Left kidney (tissue), 8 donors: ENCODE measurements at places on chromosomes 1 and 21.

DNA sequence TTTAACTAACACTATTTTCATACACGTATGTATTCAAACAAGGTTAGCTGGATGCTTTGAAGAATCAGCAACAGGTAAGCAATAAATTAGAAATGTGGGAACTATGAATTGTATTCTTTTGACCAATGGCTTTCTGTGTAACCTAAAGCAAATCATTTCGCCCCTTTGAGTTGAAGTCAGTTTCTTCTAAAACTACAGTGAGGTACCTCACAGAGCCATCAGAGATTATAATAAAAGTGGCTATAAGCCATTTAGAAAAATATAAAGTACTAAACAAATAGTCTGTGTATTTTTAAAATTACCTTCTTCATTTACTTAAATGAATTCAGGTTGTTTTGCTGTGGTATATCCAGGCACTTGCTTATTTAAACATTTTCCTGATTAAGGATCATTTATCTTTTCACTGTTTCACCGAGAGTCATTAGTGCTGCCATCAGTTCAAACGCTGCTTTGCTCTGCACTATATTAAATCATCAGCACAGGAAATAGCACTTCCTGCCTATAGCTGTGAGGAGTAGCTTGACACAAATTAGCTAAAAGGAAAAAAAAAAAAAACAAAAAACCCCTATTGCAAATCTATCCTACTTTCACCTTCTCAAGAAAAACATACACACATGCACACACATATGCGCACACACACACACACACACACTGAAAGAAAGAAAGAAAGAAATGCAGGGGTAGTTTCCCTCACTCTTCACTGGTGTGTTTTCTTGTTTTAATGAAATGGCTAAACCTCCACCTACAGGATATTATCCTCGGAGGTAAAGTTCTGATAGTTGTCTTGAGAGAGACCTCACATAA lies 39.8 kb upstream of the C1orf105 start:
- no peak for DNase-seq

GRCh38 chr1:220513834-220514233 lies 14.1 kb upstream of the MARK1 start:
- no peak for DNase-seq

- DNase-seq, result no peak
Measured at GRCh38 chr21:44376606-44377005, 23.2 kb downstream of the TRPM2 start.

- no peak for DNase-seq
Measured at GRCh38 chr1:70840260-70840953, 207.2 kb downstream of the PTGER3 start.

- no peak for DNase-seq
Measured at GRCh38 chr1:36857754-36858153, 176.6 kb downstream of the GRIK3 start.

- no peak for DNase-seq
Measured at GRCh38 chr1:63943393-63943792, 169.6 kb downstream of the ROR1 start.

DNA sequence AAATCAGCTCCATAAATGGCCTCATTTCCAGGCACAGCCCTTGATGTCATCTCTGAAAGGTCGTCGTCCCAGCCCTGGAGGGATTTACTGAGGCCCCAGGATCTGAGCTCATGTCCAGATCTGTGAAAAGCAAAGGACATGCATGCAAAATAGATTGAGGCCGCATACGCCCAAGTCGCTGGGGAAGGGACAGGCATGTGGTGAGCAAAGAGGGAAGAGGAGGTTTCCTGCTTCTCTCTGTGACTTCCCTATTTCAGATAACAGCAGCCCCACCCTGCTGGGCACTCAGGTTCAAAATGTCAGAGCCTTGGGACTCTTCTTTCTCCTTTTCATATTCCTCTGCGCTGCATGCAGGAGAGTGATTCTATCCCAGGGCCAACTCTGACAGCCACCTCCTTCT lies 197.2 kb downstream of the ADSS2 start:
- DNase-seq, result no peak

GRCh38 chr1:24619376-24619775 lies 23.7 kb upstream of the SRRM1 start:
- no peak for DNase-seq

GRCh38 chr1:172657586-172657985 lies 1.3 kb upstream of the FASLG start:
- DNase-seq, result no peak

DNA sequence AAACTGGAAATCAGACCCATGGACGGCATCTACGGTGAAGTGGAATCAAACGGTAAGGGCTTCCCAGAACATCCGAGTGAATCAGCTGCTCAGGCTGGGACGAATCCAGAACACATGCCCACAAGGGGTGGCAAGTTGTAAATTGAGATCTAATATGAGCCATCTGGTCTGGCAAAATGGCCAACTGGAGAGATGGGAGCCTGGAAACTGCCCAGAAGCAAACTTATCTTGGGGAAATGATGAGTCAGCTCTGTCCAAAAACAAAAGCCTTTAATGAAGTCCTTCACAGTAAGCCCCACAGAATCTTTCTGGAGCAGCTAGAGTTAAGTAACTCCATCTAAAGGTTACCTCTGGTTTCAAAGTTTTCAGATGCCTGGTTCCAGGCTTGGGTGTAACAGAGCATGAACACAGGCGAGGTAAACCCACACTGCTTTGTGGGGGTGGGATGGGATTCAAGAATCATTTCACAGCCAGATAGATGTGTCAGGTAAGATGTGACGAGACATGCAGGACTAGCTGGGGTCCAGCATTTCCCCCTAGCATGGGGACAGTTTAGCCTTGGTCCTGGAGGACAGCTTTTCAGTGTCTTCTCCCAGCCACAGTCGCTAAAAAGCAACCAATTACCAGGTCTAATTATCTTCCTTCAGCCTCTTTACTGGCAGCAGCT lies 10.5 kb upstream of the SRP9 start:
- no peak for DNase-seq

GRCh38 chr1:1347663-1348419 lies 1.4 kb downstream of the DVL1 start:
- no peak for DNase-seq

DNA sequence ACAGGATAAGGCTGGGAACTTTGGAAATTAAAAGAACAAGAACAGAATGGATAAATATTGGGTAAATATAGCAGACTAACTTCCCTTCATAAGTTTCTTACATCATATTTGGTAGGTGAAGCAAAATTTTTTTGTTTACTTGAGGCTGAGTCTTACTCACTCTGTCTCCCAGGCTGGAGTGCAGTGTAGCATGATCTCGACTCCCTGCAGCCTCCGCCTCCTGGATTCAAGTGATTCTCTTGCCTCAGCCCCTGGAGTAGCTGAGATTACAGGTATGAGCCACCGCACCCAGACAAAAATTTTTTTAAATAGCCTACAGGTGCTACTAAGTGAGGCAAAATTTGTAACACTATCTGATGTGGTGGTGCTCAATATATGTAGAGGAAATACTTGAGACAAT lies 50.7 kb downstream of the TM2D1 start:
- no peak for DNase-seq

GRCh38 chr1:154352581-154353459 lies 27.5 kb downstream of the ATP8B2 start:
- peak; percentile 32 for DNase-seq

GRCh38 chr1:22473952-22474351 lies 22.3 kb downstream of the ZBTB40 start:
- DNase-seq, result no peak

- no peak for DNase-seq
Measured at GRCh38 chr1:187943606-187944403, 1115.1 kb downstream of the PLA2G4A start.

- DNase-seq, result no peak
Measured at GRCh38 chr1:10694633-10695627, 101.5 kb downstream of the CASZ1 start.

GRCh38 chr1:20733360-20733975 lies 965 bp upstream of the SH2D5 start:
- no peak for DNase-seq

- no peak for DNase-seq
Measured at GRCh38 chr21:38303300-38303699, 46.5 kb downstream of the KCNJ15 start.

GRCh38 chr1:168887381-168887780 lies 158.4 kb upstream of the DPT start:
- DNase-seq, result no peak

DNA sequence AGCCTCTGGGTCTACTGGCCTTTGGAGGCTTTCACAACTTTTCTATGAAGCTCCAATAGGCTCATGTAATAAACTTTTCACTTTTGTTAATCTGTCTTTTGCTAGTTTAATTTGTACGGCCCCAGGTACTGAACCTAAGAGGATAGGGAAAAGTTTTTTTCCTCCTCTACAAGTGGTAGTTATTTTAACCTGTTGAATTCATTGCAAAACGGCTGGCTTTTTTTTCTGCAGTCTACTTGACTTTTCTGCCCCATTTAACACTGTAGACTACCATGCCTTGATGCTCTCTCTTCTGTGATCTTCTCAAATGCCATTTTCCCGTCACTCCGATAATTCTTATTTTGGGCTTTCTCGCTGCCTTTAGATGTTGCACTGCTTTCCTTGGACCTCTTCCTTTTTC lies 43.6 kb upstream of the DR1 start:
- no peak for DNase-seq

DNA sequence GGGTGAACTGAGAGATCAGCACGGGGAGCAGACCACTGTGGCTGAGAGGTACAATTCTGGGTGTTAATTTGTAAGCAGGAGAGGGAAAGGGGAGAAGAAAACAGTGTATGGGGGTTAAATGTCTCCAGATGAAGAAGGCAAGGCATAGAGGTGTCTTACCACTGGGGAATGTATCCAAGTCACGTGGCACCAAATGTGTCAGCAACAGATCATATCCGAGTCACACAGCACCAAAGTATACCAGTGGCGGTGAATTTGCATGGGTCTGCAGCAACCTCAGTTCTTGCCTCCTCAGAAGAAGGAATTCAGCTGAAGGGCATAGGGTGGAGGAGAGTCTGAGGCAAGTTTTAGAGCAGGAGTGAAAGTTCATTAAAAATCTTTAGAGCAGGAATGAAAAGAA lies 21.2 kb upstream of the SYCP1 start:
- DNase-seq, result no peak

GRCh38 chr1:61782771-61783170 lies 40.5 kb downstream of the PATJ start:
- DNase-seq, result no peak

- no peak for DNase-seq
Measured at GRCh38 chr21:45864436-45864835, 117.1 kb upstream of the COL6A1 start.

DNA sequence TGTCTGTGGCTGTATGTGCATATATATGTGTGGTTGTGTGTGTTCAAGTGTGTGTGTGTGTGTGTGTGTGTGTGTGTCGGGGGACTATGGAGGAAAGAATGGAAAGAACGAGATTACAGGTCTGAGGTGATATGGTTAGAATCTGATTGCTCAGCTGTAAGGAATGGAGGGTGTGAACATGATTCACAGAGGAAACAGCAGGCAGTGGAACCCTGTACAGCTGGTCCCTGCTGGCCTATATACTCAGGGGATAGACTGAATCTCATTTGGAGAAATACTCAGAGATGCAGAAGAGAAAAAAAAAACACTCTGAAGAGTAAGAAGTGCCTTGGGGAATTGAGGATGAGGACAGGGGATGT lies 180.1 kb upstream of the ESRRG start:
- DNase-seq, result no peak

GRCh38 chr1:58162952-58163550 lies 383.5 kb downstream of the OMA1 start:
- peak; percentile 75 for DNase-seq

- no peak for DNase-seq
Measured at GRCh38 chr1:209797978-209798639, 7.8 kb downstream of the IRF6 start.

GRCh38 chr21:33698087-33698860 lies 56.0 kb downstream of the ITSN1 start:
- no peak for DNase-seq

DNA sequence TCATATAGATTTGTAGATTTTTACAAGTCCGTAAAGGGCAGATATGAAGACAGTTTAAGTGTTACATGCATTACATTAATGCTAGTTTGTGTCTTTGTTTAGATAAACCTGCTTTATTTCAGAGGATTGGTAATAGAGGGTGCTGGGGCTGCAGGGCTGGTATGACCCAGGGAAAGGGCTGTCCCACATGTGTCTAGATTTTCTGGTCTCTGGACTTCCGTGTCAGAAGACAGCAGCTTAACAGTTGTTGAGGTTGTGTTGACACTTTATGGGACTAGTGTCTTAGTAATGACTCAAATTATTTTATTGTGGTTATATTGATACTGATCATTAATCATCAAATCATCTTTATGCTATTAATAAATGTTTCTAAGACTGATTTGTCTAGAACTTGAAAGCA lies 10.1 kb downstream of the PRDM2 start:
- DNase-seq, result no peak

DNA sequence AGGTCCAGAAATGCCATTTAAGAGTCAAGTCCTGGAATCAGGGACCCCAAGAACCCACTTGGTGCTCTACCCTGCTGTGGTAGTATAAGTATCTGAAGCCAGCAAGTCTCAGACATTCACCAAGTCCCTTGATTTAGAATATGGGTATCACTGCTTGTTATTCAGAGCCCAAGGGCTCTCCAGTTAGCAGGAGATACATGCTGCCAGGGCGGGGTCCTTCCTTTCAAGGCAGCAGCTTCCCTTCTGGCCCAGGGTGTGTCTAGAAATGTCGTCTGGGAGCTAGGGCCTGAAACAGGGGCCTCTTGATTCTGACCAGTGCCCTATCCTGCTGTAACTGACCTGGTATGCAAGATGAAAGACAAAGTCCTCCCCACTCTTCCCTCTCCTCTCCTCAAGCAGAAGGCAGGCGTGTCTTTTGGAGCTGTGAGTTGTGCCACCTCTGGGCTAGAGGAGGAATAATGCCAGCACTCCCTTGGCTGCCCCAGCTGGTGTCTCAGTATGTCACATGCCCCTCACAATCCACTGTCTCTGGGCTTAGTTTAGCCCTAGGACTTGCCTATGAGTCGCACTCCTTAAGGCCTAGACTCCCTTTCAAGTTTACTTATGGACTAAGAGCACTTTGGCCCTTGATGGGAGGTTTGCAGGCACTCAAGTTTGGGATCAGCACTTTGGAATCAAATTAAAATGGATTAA lies 200.2 kb downstream of the MRPL39 start:
- DNase-seq, result no peak

DNA sequence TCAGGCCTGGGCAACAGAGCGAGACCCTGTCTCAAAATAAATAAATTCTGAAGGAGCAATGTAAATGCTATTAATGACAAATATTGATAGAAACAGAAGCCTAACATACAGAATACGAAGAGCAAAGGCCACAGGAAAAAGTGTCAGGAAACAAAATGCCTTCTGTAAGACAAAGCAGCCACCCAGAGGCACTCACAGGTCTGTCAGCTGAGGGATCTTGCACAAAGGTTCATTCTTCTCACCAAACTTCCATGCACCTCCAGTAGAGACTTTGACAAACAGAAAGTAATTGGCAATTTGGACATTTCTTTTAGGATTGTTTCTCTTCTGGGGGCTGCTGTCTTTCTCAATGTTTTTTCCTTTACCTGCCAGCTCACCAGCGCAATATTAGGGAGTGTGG lies 1.2 kb upstream of the ALDH9A1 start:
- DNase-seq, result no peak

DNA sequence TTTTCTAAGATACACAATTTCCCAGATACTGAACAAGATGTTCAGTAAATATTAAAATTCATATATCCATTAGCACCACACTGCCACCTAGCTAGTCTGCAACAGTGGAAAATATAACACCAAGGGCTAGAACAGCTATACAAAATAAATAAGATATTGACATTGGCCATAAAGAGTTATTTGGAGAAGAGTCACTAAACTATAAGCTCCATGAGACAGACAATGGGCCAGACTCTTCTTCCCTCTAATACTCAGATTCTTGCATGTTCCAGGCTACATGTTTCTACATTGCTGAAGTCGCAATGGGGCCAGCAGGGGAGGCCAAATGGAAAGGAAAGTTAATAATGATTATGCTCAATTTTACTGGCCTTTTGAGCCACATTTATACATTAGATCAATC lies 21.5 kb downstream of the SPATA6 start:
- no peak for DNase-seq
